CD4-positive, alpha-beta T cell treated with Interleukin-6 for 4 hours (primary cell): ENCODE measurements at places on chromosomes 7 and 10.
A peak's percentile ranks its signal among the peaks of the same experiment; 100 is the strongest.

GRCh38 chr7:150944066-150945042 lies 33.8 kb downstream of the KCNH2 start:
- no peak for DNase-seq

- DNase-seq = no peak
Observed at GRCh38 chr10:114283535-114284234, 44.6 kb downstream of the VWA2 start.

- no peak for DNase-seq
Observed at GRCh38 chr7:142916508-142916907, 17.0 kb downstream of the TRPV5 start.

GRCh38 chr7:117445206-117445605 lies 17.9 kb upstream of the ASZ1 start:
- DNase-seq = no peak

- DNase-seq = no peak
Observed at GRCh38 chr7:135232720-135233119, 918 bp upstream of the STRA8 start.

DNA sequence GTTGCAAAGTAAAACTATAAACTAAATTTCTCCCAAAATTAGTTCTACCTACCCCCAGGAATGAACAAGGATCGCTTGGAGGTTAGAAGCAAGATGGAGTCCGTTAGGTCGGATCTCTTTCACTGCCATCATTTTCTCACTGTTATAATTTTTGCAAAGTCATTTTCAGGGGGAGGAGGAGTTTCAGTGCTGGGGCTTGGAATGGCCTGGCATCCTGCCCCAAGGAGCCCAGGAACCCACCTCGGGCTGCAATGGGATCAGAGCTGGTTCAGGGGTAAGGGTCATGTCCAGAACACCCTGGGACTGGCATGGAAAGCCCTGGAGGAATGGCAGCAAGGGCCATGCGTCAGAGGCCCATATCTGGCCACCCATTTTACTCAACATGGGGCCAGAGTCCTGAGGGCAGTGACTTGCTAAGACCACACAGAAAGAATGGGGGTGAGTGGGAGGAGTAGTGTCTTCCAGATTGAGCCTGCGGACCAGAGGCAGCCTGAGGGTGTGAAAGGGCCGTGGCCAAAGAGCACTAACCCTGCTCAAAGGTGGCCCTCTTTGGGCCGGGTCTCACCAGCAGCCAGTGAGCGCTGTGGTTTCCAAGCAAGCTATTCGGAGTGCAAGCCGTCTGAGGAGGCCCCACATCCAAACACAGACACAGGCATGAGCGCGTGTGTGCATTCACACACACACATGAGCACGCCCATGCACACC lies 31.8 kb downstream of the GPRIN2 start:
- no peak for DNase-seq

GRCh38 chr7:2500701-2501100 lies 18.9 kb upstream of the LFNG start:
- DNase-seq = no peak

DNA sequence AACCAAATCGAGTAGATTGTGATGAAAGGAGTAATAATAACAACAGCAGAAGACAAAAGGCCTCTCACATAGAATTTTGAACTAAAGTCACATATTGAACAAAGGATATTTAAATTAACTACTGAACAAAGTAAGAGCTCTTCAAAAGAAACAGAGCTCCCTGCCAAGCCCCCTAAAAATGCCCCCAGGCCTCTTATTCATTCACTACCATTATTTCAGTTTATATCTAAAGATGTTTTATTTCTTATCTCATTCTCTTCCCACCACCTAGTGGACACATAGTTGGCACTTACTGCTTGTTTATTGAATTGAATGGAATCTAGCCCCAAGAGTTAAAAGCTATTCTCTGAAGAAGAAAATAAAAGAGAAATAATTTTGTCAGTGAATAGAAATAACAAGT lies 37.4 kb downstream of the VCL start:
- no peak for DNase-seq

DNA sequence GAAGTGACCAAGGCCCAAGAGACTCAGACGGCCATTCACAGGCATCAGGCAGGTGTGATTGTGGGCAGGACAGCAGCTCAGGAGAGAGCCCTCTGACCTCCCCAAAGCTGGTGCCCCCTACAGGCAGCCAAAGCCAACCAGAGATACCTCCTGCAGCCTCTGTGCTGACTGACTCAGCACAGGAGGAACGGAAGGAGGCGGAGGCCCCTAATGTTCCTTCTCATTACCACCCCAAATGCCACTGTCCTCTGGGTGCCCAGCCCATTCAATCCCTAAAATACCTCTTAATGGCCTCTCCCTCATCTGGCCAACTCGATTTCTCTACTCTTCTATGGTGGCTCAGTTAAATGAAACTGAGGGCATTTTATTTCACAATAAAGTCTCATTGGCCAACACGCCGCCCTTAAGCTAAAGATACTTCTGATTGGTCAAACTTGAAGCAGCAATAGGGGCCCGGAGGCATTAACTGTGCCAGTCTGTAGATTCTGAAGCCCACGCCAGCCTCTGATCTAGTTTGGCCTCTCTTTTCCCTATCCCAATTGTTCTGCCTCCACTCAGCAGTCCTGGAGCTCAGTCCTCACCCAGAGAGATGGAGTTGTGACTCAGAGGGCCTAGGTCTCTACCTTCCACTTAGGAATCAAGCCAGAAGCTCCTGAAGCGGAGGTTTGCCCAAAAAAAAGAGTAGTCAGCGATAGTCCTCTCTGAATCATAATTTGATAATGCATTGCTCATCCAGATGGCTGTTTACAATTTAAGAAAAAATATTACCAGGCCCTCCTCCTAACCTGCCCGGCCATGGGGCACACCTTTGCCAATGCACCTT lies 1.2 kb downstream of the CYREN start:
- DNase-seq = peak; percentile 75

DNA sequence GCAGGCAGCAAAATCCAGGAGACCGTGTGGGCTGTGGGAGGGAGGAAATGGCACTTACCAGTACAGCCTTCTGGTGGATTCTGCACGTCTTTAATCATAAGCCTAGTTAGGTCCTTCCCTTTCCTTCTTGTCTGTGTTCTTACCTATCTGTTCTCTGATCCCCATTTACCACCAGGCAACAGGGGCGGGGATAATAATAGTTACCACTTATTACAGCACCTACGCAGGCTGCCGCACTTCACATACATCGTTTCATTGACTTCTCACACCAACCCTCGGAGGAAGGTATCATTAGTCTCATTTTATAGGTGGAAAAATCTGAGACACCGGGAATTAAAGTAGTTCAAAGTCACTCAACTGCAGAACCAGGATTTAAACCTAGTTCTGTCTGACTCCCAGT lies 4.5 kb upstream of the EPHA1 start:
- no peak for DNase-seq

GRCh38 chr10:127977357-127978009 lies 70.6 kb downstream of the PTPRE start:
- no peak for DNase-seq

- DNase-seq = no peak
Observed at GRCh38 chr7:150910996-150911422, 58.7 kb downstream of the AOC1 start.

GRCh38 chr10:17123961-17124360 lies 5.7 kb downstream of the CUBN start:
- DNase-seq = no peak

- DNase-seq = no peak
Observed at GRCh38 chr10:84991301-84991700, 662.9 kb downstream of the CCSER2 start.

DNA sequence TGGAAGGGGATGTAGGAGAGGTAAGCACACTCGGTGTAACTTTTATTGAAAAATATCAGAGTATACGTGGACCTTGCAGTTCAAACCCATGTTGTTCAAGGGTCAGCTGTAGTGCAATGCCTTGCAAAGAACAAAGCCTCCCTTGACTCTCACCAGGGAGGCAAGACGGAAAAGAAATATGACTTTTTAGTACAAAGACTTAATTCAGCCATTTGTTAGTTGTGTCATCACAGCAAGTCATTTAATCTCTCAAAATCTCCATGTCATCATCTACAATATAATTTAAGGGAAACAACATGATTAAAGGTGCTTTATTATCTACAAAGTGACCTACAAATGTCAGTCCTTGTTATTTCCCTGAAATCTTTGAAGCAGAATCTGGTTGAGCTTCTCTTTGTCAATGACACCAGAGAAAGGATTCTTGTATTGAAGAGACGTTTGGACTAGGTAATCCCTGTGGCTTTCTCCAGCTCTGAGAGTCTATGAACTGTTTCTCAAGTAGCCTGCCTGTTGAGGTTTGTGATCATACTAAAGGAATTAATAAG lies 502.8 kb downstream of the REEP3 start:
- DNase-seq = no peak

- no peak for DNase-seq
Observed at GRCh38 chr10:79628083-79628482, 17.3 kb downstream of the SFTPA1 start.

DNA sequence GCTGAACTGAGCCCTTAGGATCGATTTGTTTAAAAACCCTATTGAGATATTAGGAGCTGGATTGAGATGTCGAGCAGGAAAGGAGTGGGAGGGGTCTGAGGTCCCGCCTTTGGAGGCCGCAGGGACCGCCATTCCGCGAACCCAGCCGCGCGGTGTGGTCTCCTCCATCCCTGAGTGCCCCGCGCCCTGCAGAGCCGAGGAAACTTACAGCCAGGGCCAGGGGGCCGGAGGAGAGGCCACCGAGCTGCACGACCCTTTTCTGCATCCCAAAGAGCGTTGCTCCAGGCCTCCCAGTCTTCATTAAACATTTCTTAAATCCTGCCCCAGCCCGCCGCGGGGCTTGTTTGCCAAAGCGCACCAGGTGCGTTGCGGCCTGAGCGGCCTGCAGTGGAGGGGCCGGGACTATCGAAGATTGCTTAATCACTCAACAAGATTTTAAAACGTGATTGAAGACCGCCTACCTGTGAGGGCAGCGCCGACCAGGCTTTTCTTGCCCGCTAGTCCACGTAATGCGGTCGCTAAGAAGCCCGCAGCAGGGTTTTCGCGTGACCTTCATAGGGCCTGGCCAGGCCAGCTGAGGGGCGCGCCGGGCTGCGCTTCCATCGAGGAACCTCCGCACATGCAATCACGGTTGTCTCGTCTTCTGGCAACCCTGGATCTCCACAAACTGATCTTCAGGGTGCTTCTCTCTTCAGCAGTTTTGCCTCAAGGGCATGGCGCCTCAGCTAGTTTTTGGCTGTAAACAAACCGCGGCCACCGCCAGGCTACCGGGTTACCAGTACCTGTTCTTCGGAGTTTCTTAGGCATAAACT lies 2.0 kb upstream of the CTBP2 start:
- DNase-seq = no peak

GRCh38 chr7:100079024-100079560 lies 2.4 kb downstream of the ZNF3 start:
- no peak for DNase-seq

DNA sequence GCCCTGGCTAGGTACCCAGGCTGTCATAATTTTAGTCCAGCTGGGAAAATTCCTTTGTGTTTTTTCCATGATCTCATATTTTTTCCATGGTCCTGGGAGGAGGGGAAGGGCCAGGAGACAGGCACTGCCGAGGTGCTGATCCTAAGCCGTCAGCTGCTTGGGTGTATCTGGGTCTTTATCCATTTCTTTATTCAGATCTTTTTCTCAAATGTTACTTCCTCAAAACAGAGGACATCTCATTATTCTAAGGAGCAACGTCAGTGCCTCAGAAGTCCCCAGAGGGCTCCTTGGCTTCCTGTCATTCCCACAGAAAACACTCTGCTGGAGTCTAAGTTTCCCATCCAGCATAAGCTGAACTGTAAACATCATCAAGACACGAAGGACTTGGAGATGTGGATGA lies 2.8 kb upstream of the OR6V1 start:
- DNase-seq = no peak

DNA sequence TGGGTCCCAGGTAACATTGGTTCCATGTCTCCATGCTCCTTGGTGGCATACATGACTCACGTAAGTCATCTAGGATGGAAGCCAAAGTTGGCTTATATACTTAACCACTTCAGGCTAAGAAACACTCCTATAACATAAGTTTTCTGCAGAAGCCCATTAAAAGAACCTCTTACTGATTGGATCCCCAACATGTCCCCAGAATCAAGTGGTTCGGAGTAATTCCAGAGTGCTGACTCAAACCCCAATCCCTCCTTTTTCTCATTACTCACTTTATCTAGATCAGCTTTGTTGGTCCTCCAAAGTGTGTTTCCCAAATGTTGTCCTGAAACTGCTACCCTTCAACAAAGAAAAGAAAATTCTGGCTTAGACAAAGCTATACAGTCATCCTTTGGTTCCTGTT lies 10.1 kb upstream of the ATOH7 start:
- no peak for DNase-seq

GRCh38 chr7:100583132-100584053 lies 2.5 kb downstream of the LRCH4 start:
- peak; percentile 77 for DNase-seq

DNA sequence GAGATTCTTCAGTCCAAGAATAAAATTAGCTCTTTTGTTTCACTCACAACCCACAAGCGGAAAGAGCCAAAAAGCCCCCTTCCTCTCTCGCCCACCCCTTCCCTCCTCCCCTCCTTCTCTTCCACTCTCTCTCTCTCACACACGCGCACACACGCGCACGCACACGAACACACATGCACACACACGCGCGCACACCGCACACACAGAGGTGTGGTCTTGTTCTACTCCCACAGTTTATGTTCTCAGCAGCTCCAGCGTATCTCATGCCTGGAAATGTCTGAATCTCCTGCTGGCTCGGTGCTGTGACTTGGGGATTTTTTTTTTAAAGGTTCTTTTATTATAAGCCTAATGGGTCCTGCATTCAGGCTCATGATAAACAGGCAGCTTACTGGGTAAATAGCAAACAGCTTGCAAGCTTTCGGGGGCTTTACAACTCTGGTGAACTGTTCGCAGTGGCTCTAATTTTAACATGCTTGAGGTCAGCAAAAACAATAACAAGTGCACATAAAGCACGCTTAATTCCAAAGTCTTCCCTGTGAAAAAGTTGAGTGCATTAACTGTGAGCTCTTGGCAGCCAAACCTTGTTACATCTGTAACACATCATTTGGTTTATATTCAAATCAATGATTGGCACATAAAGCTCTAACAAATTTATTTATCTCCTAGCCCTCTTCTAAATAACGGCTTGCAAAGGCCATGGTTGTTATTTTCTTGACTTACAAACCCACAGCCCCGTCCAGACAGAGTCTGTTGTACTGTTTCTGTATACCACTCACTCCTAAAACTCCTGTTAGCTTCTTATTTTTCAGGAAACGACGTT lies 424.1 kb upstream of the MGMT start:
- no peak for DNase-seq

DNA sequence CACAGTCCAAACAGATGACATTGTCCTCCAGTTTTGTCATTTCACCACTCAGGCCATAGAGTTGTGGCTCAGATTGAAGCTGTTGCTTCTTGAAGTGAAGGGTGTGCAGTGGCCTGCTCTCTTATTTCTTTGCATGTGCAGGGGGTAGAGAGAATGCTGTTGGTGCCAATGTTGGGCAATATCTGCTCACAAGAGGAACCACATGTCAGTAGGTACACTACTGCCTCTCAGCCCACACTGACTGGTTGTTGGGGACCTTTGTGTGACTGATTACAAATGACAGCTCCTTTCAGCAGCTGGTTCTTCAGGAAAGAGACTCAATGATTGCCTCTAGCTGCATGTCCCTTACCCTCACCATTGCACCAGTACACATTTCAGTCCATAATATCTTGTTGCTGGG lies 21.9 kb upstream of the SFTPA1 start:
- DNase-seq = no peak
